ENCODE measurements at places on chromosomes 5 and 9. TPM values are rescaled to one million over a fixed set of nuclear protein-coding genes. Genes with fewer than 3 reads are reported as not detected.

GRCh38 chr5:180804129-180804618 is 1.6 kb upstream of the MGAT1 start:
- no peak for DNase-seq

Gene SPATA31A3
- not detected for total RNA-seq

- no peak for DNase-seq
Observed at GRCh38 chr5:92418341-92418740, 1035.2 kb upstream of the ARRDC3 start.

Gene HRH2
- total RNA-seq: 0.18 TPM

DNA sequence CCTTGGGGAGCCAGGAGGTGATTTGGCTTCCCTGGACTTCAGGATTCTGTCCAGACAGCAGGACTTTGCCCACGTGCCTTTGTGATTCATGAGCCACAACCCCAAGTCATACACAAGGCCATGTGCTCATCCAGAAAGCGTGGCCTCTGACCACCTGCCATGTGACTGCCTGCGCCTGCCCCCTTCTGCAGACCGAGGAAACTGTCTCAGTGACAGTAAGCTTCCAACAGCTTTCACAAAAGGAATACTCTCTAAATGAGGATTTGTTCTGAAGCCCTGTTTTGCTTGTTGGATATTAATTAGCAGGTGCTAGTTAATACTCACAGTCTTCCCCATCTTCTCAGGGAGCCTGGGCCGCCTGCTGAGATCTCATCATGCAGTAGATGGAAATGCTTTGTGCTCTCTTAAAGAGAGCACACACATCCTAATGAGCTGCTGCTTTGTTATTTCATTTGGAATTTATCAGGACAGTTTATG is 36.9 kb upstream of the ANGPTL2 start:
- peak; percentile 83 for DNase-seq

Gene CYLC2
- total RNA-seq: not detected

DNA sequence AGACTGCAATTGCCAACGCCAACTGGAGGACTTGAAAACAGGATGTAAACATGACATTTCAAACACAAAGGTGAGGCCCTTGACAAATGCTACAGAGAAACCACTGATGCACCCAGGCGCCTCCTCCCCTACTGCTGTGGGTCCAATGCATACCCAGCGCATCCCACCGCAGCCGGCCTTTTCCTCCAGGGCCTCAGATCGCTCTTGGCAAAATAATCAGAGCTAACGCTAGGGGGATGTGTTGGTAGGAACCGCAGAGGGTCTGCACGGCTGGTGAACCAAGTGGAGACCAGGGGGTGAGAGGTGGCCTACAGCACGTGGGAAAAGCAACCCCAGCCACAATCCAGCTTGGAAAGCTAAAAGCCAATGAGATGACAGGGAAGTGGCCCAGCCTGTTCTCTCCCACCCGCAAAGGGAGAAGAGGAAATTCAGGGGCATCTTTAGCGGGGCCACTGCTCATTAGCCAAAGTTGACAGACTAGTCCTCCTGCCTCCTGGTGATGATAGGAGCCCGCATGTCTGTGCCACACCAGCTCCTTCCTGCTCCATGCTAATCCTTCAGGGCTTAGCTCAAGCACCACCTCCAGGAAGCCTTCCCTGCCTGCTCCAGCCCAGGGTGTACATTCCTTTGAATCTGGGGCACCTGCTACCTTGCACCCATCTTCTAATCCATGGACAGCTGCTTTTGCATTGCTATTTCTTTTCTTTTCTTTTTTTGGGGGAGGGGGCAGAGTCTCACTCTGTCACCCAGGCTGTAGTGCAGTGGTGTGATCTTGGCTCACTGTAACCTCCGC is 5.9 kb downstream of the FAM163B start:
- DNase-seq: no peak

GRCh38 chr5:78792345-78793055 is 143.9 kb upstream of the LHFPL2 start:
- no peak for DNase-seq

DNA sequence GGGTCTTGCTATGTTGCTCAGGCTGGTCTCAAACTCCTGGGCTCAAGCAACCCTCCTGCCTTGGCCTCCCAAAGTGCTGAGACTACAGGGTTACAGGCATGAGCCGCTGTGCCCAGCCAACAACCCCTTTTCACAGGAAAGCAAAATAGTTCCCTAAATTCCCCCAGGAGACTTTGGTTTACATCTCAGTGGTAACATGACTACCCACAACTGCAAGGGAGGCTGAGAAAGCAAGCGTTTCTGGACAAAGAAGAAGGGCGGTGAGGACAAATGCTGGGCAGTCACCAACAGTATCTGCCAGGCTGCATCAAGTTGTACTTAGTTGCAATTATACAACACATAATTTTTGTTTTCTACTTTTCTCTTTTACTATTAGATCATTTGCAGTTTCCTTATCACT is 7.4 kb upstream of the ADGRD2 start:
- no peak for DNase-seq

GRCh38 chr5:228886-229285 is 10.8 kb downstream of the SDHA start:
- no peak for DNase-seq

Gene ROPN1L
- 2.5 TPM for total RNA-seq

DNA sequence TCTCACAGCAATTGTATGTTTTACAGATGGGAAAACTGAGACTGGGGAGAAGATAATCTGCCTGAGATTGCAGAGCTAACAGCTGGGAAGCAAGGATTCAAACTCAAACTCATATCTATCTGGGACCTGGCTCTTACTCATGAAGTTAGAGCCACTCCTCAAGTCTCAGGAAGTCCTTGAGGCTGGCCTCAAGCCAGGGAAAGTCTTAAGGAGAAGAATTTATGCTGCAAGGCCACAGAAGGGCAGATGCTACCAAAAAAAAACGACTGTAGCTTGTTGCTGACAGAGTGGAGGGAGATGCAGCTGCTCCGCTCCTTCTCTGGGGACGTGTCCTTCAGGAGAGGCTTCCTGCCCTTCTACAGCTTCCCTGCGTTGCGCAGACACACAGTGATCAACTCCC is 39.8 kb downstream of the BARHL1 start:
- no peak for DNase-seq

GRCh38 chr5:138990986-138991590 is 116.0 kb upstream of the LRRTM2 start:
- no peak for DNase-seq

DNA sequence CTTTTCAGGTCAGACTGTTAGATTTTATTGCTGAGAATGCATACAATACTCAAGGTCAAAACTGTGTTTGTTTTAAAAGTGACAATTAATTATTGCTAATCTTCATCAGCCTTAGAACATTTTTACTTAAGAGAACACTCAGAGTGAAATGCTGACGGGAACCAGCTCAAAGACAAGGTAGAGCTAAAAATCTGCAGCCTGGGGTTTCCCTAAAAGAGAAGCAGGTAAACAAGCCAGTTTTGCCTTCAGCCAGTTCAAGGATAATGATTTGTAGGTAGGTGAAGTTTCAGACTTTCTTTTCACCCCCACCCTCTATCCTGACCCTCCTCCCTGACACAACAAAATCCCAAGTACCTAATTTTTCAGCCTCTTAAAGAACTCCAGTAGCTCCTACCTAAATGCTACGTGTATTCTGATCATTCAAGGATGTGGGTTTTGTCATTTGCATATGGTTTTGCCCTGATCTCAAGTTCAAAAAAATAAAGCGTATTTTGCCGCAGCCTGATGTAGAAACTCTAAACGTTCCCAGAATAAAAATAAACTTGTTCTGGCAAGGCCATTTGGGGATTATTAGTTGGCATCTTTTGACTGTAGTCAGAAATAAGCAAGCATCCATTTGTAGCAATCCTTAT is 407.2 kb downstream of the EFNA5 start:
- DNase-seq: no peak

Gene NUTM2F
- not detected for total RNA-seq

- no peak for DNase-seq
Observed at GRCh38 chr5:179542170-179542569, 8.2 kb upstream of the RUFY1 start.

Gene CACNA1B
- total RNA-seq: not detected

Gene ODF2
- 30.2 TPM for total RNA-seq

DNA sequence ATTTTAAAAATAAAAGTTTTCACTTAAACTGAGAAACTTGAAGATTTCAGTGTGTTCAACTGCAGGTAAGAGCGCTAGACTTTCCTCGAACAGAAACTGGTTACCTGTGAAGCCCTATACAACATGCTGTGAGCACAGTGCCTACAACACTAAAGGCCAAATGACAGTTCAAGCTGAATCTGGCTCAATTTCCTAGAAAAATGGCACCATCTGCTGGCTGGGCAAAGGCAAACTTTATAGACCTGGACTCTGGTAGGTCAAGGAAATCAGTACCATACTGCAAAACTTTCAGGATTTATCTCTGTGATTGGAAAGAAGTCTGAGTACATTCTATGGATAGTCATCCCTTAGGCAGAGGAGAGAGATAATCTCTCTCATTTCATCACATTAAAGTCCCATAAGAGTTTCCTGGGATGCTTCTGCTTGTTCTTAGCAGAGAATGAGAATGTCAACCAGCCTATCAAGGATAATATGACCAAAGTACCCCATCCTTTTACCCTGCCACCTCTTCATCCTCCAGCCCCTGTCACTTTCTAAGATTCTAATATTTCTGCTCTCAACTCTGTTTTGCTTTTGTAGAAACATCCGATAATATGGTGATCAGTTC is 31.8 kb upstream of the FOXB2 start:
- peak; percentile 48 for DNase-seq

Gene RECK
- 16.7 TPM for total RNA-seq

Gene PCDHGA5
- total RNA-seq: 0.50 TPM

Gene PCDHGA7
- 0.29 TPM for total RNA-seq

DNA sequence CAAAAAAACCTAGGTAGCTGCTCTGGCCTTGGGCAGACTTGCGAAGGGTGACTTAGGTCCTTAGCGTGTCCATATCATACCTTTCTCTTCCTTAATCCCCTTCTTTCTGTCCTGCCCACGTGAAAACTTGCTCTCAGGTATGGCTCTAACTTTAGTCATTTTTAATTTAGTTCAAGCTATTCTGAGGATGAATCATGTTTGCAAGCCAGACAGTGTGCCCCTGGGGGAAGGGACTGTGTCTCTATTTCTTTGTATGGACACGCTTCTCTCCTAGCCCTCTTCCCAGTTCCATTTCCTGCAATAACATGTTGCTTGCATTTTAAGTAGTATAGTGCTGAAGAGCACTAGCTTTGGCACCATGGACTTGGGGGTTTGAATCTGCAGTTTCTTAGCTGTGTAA is 120.6 kb downstream of the PTTG1 start:
- no peak for DNase-seq

DNA sequence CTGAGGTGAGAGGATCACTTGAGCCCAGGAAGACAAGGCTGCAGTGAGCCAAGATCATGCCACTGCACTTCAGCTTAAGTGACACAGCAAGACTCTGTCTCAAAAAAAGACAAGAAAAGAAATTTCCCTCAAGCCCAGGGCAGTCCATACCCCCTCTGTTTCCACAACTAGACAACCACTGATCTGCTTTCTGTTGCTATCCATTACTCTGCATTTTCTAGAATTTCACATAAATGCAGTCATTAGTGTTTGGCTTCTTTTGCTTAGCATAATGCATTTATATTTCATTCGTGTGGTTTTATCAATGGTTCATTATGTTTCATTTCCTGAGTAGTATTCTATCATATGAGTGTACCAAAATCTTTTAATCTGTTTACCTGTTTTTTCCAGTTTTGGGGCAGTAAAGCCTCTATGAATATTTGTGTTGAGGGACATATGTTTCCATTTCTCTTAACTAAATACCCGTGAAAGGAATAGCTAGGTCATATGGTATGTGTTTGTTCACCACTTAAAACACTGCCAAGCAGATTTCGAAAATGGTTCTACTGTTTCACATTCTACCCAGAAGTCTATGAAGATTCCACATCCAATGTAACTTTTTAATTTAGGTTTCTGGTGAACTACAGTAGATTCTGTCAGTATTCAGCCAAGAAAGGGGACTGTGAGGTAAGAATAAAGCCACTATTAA is 271.8 kb downstream of the ZNF608 start:
- no peak for DNase-seq

Measured in H4 (cell line).